Activated CD4-positive, alpha-beta T cell treated with anti-CD3 and anti-CD28 coated beads for 1 hour (primary cell): ENCODE measurements at places on chromosomes 11 and 22.
A peak's percentile ranks its signal among the peaks of the same experiment; 100 is the strongest.

DNA sequence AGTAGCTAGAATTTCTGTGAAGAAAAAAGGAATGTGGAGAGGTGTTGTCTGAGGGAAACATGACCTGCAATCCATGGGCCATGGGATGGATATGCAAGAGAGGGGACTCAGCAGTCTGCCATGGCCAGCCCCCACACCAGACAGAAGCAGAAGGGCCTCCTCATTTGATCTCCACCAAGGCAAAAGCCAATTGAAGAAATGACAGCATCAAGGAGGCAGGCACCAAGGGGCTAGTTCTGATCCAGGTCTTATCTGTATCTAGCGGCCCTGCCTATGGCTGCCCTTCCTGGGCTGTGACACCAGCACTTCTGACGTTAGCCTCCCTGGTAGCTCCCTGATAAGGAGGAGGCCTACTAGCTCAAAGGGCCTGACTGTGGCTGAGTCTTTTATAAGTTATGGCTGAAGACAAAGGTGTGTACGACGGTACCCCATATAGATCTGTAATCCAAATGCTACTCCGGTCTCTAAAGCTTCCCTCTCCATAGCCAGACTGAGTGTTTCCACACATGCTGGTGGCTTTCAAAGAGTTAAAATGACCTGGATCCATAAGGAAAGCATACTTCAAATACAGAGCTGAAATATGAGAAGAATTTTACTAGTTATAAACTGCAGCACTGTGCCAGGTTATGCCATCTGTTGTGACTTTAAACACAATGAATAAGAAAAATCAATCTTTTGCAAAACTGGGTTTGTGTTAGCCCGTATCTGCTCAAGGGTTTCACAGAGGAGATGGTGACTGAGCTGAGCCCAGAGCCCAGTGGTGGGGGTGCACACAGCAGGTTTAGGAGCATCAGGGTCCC is 34.4 kb downstream of the HIRA start:
- no peak for DNase-seq

DNA sequence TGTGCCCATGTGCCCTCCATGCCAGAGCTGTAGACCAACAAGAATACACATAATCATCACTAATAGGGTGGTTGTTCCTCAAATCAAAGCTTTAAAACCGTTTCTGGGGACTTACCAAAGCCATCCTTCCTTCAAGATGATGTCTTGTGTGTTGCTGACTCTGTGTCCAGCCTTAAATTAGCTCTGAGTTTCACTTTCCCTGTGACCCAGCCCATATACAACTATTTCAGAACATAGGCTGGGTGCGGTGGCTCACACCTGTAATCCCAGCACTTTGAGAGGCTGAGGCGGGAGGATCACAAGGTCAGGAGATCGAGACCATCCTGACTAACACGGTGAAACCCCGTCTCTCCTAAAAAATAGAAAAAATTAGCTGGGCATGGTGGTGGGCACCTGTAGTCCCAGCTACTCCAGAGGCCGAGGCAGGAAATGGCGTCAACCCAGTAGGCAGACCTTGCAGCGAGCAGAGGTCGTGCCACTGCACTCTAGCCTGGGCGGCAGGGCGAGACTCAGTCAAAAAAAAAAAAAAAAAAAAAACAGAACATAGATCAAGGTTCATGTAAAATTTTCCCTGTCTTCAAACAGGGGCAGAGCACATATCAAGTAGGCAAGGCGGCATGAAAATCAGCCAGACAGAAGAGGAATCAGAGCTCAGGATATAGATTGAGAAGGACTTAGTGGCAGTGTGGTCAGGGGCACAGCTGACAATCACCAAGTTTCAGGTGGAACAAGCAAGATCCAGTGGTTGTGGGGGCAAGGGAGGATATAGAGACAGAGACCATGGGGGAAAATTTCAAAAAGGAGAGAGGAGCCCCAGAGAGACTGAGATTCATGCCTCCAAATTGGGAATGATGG is at the start of gene PLAAT2:
TSS of gene PLAAT2 (minus strand) at position 179 of the 855 bp plus-strand sequence. CDS start at position 124, 55 bp downstream.
- DNase-seq = no peak

DNA sequence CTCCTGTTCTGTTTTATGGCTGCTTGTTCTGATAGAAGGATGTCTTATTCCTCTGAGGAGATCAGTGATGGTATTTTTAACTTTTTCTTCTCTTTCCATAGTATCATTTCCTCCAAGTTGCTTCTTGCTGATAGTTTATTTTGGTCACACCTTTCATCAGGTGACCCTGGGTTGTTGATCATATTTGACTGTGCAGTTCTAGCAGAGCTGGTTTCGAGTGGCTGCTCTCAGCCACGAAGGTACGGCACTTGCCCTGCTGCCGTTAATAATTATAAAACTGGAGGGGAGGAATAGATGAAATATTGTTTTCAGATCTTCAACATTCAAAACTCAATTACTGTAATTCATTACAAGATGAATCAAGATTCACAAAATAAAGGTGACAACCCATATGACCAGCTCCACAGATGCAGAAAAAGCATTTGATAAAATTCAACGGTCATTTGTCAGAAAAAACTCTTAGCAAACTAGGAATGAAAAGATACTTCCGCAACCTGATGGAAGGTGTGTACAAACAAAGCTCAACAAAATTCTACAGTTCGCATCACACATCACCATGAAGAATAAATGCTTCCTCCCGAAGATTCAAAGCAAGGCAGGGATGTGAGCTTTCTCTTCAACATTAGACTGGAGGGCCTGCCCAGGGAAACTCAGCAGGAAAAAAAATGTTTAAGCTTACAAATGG is 59.2 kb upstream of the RTL6 start:
- no peak for DNase-seq

- DNase-seq = no peak
Observed at GRCh38 chr22:39276440-39277141, 31.8 kb upstream of the PDGFB start.

DNA sequence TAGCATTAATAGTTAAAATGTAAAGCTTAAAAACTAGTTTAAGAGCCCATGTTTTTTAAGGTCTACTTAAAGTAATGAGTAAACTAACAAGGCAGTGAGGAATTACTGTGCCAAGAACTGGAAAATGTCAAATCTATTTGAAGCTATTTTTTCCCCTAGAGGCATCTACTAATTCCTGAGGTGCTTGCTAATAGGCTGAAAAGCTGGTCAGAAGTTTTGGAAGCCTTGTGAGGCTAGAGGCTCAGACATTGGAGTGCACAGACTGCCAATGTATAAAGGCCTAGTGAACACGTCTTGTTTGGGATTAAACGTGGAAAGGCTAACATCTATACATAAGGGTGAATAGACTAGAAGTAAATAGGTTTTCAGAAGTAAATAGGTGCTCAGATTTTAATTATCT is 136.5 kb upstream of the C11orf87 start:
- no peak for DNase-seq

GRCh38 chr11:21485006-21485405 is 707.9 kb upstream of the ANO5 start:
- no peak for DNase-seq

GRCh38 chr11:39367534-39367933 is 2091.9 kb downstream of the LRRC4C start:
- DNase-seq = no peak

GRCh38 chr22:38653741-38654140 is 2.5 kb downstream of the FAM227A start:
- no peak for DNase-seq

- no peak for DNase-seq
Observed at GRCh38 chr11:12103411-12104225, 6.8 kb upstream of the MICAL2 start.

DNA sequence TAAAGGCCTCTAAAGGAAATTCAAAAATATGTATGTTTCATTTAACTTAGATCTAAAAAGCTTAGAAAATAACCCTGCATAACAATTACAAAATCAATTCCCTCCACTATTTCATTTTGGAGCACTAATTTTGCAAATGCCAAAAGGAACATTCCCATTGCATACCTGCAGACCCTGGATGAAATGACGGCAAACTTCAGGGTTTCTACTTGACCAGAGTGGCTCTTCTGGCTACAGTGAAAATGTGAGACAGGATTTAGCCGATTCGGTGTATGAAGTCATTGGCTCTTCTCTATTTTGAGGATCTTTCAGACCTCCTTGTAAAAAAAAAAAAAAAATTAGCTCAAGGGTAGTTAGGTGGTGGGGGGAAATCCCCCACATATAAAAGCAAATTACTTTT is 44.1 kb downstream of the PAX6 start:
- no peak for DNase-seq

- no peak for DNase-seq
Observed at GRCh38 chr22:46287873-46288751, 8.6 kb upstream of the GTSE1 start.

GRCh38 chr11:61650781-61651571 is 29.2 kb upstream of the DAGLA start:
- DNase-seq = no peak

DNA sequence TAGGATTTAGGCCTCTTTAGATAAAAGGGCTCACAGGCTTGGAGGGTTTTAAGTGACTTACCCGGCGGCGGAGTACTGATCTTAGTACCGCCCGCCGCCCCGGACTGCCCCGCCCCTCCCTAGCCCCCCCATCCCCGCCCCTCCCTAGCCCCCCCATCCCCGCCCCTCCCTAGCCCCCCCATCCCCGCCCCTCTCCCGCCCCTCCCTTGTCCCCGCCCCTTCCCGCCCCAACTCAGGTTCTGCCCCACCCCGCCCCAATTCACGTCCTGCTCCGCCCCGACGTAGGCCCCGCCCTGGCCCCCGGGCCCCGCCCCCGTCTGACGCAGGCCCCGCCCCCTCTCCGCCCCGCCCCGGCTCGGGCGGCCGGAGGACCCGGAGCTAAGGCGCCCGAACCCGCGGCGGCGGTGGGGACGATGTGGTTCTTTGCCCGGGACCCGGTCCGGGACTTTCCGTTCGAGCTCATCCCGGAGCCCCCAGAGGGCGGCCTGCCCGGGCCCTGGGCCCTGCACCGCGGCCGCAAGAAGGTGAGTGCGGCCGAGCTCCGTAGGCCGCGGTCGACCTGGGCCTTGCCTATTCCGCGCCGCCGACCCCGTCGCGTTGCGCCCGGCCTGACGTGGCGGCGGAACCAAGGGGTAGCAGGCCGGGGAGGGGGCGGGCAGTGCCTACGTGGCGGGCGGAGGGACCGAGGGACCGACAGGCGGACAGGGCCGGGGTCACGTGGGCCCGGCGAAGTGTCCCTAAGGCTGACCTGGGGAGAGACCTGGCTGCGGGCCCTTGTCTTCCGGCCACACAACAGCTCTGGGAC is at the start of gene SCYL1:
TSS of gene SCYL1 (plus strand) at position 343 of the 805 bp plus-strand sequence. CDS start at position 414, 71 bp downstream.
- peak; percentile 79 for DNase-seq

DNA sequence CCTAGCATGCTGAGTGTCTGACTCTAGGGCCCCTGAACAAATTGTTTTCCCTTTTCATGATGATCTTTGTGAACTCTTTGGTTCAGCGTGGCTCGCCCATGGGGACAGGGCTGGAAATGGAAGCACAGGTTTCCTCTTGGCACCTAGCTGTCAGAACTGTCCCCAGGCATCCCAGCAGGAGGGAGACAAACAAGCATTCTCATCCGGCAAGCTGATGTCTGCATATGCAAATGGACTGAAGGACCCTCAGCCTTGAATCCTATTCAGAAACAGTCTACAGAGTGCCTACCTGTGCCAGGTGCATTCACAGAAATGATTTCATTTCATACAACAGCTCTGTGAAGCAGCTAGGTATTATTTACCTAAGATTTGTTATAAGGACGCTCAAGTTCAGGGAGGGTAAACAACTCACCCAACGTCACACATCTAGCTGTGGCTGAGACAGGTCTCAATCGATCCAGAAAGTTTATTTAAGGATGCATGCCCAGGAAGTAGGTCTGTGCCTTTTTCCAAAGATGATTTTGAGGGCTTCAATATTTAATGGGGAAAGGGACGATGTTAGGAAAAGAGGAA is 176.4 kb downstream of the KIRREL3 start:
- DNase-seq = no peak

DNA sequence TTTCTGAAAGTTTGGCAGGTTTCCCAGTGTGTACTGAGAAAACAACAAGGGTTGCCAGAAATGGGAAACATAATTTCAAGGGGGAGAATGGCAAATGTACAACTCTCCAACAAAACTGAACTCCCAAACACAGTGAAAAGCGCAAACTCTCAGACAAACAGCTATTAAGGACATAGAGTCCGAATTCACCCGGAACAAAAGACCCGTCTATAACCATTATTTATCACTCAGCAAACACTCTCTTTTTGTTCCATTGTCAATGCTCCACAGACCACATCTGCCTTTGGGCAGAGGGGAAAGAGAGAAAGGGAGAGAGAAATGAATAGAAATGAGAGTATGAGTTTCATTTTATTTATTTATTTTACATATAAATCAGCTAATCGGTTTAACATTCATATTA is 21.7 kb downstream of the KIRREL3 start:
- DNase-seq = no peak

DNA sequence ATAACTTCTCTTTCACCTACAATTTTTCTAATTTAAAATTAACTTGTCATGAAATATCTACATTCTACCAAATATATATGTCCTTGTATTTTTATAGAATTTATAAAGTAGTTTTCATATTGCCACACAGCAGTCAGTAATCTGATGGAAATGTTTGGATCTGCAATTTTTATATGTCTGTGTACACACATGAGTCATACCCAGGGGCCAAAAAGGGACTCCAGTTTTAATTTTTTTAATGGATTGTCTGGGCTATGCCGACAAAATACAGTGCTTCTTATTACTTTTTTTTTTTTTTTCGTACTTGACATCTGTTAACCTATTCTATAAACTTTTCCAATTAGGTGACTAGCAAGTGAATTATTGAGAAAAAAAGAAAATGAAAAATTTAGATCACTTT is 6.3 kb downstream of the GUCY1A2 start:
- DNase-seq = no peak

GRCh38 chr11:13784441-13784840 is 116.0 kb downstream of the FAR1 start:
- DNase-seq = no peak

DNA sequence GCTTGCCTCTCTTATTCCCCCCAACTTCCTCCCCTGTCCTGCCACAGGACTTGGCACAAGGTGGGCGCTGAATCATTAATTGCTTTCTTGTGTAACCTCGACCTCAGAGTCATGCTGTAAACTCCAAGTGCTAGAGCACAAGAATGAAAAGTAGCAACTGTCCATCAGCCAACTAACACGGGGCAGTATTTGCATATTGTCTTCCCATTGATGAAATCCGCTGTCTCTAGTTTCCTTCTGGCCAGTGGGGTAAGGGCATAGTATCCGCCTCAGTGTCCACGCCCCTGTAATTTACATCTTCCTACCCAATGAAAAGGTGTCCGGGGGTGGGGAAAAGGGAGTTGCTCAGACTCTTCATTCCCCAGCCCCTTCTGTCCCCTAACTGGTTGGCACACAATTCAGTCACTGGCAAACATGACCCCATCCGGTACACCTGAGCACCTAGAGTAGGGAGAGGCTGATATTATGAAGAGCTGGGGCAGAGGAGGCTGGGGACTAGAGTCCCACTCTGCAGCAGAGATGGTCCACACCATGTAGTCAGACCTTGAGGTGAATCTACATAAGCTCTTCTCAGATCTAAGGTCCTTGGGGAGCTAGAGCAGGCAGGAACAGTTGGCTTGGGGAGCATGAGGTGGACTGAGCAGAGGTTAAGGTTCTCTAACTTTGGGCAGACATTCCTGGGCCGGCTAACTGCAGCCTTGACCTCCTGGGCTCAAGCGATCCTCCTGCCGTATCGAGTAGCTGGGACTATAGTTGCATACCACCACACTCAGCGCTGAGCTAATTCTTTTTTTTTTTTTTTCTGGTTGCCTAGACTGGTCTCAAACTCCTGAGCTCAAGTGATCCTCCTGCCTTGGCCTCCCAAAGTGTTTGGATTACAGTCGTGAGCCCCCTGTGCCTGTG is 6.8 kb upstream of the GGA1 start:
- no peak for DNase-seq
